Coronary artery (tissue), 2 donors: ENCODE measurements at places on chromosomes 5 and 9.

DNA sequence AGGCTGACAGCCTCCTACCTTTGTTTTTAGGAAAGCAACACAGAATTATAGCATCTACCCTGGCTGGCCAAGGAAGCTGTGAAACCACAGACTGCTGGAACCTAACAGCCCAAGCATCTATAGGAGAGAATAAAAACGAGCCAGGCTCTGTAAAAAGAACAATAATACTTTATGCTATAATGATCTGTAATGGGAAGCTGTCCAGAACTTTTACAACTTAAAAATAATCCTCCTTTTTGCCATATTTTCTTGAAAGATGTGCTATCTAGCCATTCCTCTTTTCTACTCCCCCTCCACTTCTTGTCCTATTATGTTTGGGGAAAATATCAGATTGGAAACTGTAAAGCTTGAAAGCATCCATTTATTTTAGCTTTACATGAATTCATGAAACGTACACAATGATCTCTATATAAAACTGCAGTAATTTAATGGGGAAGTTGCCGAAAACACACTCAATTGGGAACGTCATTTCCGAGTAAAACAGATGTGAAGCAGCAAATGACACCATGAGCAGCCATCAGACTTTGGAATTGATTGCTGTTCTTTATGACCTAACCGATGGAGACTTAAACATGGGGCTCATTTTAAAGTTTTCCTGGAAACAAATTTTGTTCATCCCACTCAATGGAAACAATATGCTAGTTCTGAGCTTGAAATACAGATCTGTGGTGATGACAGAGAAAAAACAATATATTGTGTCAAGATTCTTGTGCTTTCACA is 450.3 kb upstream of the CLINT1 start:
- DNase-seq = no peak

GRCh38 chr9:131096269-131097125 is at the start of gene AIF1L:
AIF1L (plus strand) TSS chr9:131096531; CDS start chr9:131096630, 99 bp downstream.
- no peak for DNase-seq

DNA sequence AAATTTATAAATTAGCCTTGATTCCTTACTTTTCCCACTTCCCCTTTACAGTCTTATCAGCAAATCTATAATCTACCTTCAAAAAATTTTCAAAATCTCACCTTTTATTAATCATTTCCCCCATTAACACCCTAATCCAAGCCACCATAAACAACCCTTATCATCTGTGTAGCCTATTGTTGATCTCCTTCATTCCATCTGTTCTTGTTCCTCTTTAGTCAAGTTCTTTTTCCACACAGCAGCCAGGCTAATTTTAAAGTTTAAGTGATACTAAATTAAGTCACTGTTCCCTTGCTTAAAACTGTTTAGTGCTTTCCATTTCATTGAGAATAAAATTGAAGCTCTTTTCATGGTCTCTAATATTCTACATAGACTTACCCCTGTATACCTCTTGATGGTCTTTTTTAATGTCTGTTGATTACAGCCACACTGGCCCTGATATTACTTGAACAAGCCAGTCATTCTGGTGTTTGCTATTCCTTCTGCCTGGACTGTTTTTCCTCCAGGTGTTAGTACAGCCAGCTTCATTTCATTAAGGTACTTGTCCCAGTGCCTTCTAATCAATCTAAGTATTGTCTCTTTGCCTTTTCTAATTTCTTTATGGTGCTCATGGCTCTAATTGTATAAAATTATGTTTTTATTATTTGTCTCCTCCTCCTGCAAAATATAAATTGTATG is 31.1 kb downstream of the GPR151 start:
- no peak for DNase-seq

DNA sequence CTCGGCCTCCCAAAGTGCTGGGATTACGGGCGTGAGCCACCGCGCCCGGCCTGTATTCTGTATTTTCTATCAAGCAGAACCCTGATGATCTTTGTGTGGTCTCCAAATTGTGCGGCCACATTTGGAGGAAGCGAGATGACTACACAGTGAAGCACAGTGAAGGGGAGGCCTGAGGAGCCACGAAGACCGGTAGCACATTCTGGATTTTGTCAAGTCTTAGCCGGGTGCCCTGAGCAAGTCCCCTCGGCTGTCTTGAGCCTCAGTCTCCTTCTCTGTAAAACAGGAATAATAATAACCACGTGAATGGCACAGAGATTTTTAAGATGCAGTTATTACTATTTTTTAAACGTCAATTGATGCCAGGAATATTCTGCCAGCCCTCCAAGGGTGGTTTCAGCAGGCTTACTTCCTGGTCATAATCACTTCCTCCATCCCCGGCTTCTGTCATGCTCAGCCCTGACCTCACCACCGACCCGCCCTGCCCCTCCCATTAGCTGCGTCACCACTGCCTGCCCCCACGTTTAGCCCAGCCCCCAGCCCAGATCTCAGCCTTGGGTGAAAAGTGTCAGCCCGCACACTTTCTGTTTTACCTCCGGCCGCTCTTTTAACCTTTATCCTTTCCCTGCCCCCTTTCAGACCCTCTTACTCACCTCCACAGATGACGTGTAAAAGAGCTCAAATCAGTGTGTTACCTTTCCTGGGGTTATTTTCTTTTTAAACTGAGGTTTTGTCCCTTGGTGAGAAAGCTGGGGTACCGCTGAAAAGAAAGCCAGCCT is 27.0 kb upstream of the ERGIC1 start:
- no peak for DNase-seq

GRCh38 chr9:16521868-16522411 is 348.5 kb downstream of the BNC2 start:
- no peak for DNase-seq
